ENCODE measurements at places on chromosomes 7 and 10.

- DNase-seq: no peak
Measured at GRCh38 chr7:33630359-33630758, 275.0 kb upstream of the BMPER start.

DNA sequence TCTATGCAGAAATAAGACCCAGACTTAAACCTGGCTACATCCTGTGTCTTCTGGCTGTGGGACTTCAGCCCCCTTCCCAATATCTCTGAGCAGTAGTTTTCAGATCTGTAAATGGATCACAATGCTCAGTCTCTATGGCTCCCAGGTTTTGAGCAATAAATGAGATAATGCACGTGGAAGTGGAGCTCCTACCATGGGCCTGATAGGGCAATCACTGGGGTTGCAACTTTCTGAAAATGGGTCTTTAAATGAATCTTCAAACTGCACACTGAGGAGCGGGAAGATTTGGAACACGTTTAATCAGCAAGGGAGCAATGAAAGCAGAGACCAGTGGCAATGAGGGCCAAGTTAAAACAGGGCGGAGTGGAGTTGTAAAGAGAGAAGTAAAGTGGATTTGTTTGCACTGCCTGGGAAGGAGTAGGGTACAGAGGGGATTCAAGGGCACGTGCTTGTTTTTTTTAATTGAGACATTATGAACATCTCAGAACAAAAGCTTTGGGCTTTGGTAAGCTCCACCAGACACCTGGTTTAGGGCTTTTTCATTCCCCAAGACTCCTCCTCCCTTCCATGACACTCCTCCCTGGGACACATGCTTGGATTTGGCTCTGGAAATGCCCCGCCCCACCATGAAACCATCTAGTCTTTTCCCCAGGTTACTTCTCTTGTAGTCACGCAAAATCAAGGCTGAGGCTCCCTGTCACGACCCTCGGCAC lies 42.7 kb downstream of the PAPSS2 start:
- DNase-seq: no peak

- DNase-seq: no peak
Measured at GRCh38 chr7:143305423-143306070, 10.4 kb upstream of the CLCN1 start.

DNA sequence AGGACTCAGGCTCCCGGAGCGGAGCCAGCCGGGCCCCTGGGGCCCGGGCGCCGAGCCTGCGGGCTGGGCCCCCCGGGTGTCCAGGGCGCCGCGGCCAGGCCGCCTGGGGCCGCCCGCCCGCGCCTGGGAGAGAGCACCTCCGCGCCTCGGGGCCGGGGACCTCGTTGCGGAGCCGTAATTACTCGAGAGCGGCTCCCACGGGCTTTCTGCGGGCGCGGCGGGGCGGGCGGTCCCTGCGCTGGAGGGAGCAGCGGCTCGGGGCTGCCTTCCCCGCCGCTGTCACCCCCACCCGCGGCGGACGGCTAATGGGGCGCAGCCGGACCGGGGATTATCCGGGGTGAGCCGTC lies 1.5 kb downstream of the GNB2 start:
- DNase-seq: no peak

GRCh38 chr10:25952857-25953256 lies 18.8 kb downstream of the MYO3A start:
- DNase-seq: no peak
